Stimulated activated naive CD4-positive, alpha-beta T cell (primary cell): ENCODE measurements at places on chromosomes 7 and 10.

DNA sequence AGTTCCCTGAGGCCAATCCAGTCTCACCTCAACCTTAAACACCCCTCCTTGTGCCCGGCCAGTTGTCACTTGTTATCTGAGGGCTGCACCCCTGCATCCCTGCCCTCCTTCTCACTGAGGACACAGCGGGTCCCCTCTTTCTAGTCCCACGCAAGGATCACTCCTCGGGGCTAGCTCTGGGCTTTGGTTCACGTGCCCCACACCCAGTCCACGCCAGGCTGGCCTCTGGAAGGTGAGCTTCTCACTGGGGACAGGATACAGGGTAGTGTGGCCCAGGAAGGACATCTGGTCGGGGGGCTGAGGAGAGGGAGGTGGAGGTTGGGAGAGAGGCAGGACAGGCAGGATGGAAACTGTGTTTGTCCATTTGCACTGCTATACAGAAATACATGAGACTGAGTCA is 25.5 kb downstream of the UPP1 start:
- DNase-seq, result no peak

DNA sequence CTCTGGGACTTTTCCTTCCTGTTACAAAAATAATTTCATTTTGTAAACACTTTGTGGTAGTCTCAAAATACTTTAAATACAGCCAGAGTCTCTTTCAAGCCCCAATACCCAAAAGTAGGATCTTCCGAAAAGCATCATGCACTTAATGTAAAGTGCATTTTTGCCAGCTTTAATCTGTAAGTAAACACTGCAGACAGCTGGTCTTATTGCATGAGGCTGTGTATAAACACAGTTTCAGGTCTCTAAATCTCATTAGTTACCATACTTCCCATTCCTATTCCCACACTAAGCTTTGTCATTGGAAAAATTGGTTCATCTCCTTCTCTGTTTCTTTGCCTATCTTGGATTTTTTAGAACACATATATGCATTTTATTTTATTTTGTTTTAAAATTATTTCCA is 87.6 kb upstream of the GNAI1 start:
- no peak for DNase-seq

- DNase-seq, result no peak
Measured at GRCh38 chr7:2203766-2204300, 28.9 kb downstream of the MAD1L1 start.

GRCh38 chr10:18406136-18406535 is 245.3 kb downstream of the NSUN6 start:
- DNase-seq, result no peak

- DNase-seq, result no peak
Measured at GRCh38 chr10:117294735-117295134, 53.8 kb downstream of the SLC18A2 start.

GRCh38 chr7:7565746-7566650 is 686 bp upstream of the MIOS start:
- DNase-seq, result no peak

DNA sequence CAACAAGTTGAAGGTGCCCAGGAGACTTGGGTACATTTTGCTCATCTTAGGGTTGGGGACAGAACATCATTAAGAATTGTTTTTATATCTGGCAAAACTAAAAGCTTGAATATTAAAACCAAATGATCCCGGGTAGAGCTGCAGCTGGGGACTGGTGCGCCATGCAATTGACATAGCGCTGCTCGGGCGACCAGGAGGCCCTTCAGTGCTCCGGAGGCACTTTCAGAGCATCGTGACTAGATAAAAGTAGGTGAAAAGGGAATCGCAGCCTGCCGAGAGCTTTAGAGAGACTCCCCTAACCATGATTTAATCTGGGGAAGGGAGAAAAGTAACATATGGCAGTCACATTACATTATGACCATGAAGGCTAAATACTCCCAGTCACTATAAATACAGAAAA is 21.4 kb downstream of the FOXK1 start:
- no peak for DNase-seq

DNA sequence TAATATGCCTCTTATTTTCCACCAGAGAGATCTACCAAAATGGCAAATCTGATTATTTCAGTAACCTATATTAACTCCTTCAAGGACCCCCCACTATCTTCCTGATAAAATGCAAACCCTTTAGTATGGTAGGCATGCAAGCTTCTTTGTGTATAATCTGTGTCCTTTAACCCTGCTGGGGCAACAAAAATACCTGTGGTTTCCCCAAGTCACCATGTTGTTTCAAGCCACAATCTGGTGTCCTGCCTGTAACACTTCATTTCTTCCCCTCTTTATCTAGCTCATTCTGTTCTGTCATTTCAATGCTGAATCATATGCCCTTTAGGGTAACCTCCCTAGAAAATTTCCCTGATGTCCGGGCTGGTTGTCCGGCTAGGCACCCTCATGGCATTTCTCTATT is 5.3 kb downstream of the CALCR start:
- no peak for DNase-seq

DNA sequence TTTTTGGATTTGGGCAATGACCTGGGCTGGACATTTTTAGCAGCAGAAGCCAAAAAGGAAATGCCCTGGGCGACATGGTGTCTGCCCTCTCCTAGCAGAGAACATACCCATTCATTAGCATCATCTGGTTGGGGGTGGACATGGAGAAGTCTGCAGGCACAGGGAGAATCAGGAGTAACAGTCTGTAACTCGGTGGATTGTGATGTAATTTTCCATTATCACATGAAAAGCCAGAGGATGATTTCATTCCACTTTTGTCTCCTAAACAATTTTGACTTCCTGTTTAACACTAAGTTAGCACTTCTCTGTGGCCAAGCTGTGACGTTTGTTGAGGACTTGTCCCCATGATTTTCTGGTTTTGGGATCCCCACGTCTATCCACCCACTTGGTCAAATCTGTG is 153.8 kb upstream of the HABP2 start:
- DNase-seq, result no peak

DNA sequence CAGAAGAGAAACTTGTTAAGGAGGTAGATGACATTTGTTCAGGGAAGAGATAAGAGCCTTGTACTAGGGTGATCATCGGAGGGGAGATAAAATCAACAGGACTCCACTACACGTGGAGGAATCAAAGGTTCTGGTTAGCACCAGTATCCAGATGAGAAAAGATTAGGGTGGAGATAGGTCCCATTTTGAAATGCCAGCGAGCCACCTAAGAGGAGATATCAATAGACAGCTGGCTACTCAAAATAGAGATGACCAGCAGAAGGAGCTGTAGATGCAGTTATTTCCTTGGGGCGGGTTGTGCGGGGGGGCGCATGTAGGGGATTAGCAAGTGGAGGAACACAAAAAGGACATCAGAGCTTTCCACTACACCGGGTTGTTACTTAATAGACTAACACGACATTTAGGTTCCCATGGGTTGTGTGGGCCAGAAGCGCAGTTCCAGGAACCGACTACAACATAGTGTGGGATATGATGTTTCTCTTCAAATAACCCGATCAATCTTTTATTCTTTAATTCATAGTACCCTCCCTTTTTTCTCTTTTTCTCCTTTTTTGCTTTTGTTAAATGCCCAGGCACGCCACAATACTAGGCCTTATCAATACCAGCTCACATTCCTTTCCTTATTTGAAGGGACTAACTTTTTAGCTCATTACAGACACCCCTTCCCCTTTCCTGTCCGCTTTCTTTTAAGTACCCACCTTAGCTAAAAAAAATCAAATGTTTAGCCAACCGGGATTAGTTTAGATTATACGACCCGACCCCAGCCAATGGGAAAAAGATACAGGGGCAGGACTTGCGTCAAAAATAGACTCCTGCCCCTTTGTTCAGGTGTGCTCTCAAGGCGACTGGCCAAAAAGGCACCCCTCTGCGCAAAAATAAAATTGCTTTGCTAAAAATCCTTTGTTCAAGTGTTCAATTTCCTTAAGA is 2.0 kb upstream of the KIF11 start:
- DNase-seq, result no peak

DNA sequence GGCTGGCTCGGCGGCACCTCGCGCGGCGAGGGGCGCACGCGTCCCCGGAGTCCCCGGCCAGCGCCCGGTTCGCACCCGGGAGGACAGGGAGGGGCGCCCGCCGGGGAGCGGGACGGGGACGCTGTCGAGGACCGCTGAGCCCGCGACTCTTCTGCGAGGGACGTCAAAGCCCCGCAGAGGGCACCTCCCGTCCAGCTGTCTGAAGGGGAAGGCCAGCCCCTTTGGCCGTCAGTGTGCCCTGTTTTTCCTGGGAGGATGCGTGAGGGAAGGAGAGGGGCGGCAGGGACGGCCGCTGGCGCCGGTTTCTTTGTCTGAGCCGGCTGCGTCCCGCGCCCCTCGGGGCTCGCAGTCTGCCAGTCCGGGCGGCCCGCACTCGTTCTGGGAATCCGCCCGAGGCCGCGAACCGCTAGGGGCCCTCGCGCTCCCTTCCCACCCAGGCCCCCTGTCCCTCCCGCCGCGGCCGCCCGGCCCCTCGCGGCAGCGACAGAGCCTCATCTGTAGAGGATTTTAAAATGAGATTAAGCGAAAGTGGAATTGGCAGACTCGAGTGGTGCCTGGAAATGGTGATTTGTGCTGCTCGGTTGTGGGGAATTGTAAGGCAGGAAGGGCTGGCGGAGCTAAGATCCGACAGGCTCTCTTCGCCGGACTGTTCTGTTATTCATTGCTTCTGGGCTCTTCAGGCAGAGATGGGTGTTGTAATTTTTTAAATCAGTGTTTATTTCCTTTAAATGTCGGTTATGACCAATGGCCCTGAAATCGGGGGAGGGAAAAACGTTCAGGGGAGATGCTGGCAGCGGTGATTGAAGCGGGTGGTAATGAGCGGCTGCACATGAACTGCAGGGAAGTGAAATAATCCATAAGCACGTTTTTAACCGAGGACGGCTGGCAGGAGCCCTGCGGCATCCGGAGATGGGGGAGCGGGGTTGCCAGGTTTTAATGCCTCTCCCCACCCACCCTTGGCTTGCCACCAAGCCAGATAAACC is 618 bp upstream of the RELN start:
- DNase-seq, result no peak

DNA sequence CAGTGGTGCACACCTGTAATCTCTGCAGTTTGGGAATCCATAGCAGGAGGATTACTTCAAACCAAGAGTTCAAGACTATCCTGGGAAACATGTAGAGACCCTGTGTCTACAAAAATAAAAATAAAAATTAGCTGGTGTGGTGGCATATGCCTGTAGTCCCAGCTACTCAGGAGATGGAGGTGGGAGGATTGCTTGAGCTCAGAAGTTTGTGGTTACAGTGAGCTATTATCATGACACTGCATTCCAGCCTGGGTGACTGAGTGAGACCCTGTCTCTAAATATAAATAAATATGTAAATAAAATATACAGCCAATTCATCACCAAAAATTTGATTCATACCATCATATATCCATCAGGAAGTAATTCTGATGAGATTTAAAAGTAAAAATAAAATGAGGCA is 60.9 kb downstream of the ANKRD7 start:
- DNase-seq, result no peak

GRCh38 chr10:126846959-126847358 is 58.3 kb upstream of the DOCK1 start:
- no peak for DNase-seq
